ENCODE measurements at places on chromosomes 16 and 17.

DNA sequence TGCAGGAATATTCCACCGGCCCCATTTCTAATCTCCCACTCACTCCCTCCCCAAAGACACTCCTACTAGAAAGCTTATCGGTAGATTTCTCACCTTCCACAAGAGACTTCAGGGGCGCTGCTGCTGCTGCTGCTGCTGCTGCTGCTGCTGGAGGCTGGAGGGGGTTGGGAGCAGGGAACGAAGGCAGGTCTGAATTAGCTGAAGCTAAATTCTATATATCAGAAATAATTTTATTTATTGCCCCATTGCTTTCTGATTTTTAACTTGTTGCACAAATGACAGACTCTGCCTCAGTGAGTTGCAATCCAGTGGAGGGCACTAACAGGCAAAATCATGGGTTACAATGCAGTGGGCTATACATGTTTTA lies 25.8 kb upstream of the HLF start:
- no peak for DNase-seq

GRCh38 chr17:58006560-58006923 lies 504 bp downstream of the SRSF1 start:
- DNase-seq: peak; percentile 90

GRCh38 chr17:68318103-68318991 lies 27.1 kb downstream of the ARSG start:
- no peak for DNase-seq

- DNase-seq: no peak
These were observed 57.6 kb downstream of the RAI1 start for GRCh38 chr17:17738901-17739300.

- DNase-seq: no peak
These were observed at the start of gene BICDL2 for GRCh38 chr16:3036726-3037315. Gene BICDL2, minus strand, starts transcription at chr16:3036944. Its CDS starts 1,448 bp downstream, at chr16:3035496.

DNA sequence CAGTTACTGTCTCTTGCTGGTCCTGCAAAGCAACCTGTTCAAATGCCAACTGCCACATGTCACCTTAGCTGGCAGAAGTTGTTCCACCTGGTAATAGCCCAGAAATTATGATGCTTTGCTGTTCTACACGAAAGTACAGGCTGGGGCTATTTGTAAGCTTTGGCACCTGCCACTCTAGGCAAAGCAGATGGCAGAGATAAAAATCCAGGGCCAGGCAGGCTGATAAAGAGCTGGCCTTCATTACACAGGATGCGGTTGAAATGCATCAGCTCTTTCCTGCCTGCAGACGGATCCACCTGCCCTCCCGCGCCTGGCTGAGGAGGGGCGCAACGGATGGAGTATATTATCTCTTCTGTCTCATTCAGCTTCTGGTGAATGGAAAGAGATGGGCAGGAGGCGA lies 29.3 kb upstream of the KDM8 start:
- no peak for DNase-seq

All from aorta (tissue), 5 donors.